Effector memory CD8-positive, alpha-beta T cell (primary cell): ENCODE measurements at places on chromosomes 2 and 18.

- no peak for DNase-seq
These were observed 123.6 kb upstream of the EFEMP1 start for GRCh38 chr2:56047136-56047535.

GRCh38 chr2:42847596-42848151 lies 55.3 kb upstream of the HAAO start:
- no peak for DNase-seq

DNA sequence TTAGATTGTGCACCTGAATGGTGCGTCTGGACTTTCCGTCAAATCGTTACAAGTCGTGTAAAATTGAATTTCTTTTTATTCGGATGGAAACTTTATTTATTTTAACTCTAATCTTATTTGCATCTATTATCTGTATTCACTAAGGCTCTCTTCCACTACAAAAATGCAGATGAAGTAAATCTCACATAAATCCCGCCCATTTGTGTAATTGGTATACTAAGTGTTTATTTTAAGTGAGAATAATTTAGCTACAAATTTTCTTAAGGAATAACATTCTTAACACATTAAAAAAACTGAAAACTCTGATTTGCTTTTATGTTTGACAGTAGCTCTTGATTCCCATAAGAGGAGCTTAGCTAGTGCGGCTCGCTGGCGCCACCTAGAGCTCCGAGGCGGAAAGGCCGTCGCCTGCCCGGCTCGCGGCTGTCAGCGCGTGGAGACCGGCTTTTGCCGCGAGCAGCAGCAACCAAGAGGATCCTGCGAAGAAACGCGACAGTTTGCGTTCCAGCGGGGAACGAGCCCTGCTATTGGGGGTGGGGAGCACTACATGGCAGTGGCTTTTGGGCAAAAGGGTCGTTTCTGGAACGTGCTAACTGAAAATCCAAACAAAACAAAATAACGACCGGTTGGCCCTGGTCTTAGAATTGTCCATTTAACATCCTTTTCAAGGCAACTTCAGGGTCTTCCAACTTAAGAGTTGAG lies 6.7 kb downstream of the SP9 start:
- DNase-seq, result peak; percentile 87

- DNase-seq, result no peak
These were observed 28.8 kb upstream of the GPR55 start for GRCh38 chr2:230953845-230954244.

- no peak for DNase-seq
These were observed 571.1 kb downstream of the CPS1 start for GRCh38 chr2:211127501-211127900.

DNA sequence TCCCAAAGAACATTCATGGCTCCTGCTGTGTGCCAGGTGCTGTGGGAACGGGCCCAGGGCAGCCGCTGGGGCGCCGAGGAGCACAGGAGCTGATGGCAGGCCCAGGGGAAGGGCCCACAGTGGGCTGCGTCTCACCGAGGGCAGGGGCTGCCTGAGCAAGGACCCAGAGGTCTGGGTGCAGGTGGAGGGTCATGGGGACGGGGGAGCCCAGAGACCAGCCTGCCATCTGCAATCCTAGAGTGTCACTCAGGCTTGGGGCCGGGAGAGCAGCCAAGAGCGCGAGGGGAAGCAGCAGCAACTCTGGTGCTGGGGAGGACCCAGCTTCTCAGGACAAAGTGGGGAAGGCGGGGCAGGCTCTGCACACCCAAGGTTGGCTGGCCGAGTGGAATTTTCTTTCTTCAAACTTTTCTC lies 207.4 kb downstream of the HDAC4 start:
- no peak for DNase-seq
